Suppressor macrophage (primary cell): ENCODE measurements at places on chromosomes 2 and 18.
A peak's percentile ranks its signal among the peaks of the same experiment; 100 is the strongest.

- DNase-seq = peak; percentile 99
Observed at GRCh38 chr2:47072728-47073191, 82.3 kb downstream of the STPG4 start.

- no peak for DNase-seq
Observed at GRCh38 chr18:57441071-57441794, 6.1 kb downstream of the ONECUT2 start.

DNA sequence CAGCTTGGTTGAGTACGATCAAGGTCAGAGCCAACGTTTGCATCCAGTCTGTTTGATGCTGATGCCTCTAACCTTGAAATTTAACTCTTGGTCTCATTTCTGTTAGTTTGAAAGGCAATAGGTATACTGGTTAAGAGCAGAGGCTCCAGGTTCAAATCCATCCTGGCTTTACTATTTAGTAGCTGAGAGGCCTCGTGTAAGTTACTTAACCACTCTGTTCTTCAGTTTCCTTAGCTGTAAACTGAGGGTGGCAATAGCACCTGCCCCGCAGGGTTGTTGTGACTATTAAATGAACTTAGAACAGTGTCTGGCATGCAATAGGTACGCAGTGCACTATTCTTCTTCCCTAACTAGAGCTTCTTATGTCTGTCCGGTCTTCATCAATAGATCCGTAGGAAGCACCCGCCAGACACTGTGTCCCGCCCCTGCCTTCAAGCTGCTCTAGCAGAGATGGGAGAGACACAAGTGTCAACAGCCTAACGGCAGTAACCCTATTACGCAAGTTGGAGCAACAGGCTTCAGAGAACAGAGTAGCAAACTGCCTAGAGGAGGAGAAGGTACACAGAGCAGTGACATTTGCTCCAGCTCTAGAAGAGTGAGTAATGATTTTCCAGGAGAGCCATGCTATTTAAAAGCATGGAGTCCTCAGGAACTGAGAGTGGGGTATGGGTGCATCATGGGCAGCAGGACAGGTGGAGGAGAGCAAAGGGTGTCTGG is 62.7 kb upstream of the ST3GAL5 start:
- no peak for DNase-seq

GRCh38 chr2:16010951-16011620 is 70.7 kb downstream of the MYCN start:
- no peak for DNase-seq

DNA sequence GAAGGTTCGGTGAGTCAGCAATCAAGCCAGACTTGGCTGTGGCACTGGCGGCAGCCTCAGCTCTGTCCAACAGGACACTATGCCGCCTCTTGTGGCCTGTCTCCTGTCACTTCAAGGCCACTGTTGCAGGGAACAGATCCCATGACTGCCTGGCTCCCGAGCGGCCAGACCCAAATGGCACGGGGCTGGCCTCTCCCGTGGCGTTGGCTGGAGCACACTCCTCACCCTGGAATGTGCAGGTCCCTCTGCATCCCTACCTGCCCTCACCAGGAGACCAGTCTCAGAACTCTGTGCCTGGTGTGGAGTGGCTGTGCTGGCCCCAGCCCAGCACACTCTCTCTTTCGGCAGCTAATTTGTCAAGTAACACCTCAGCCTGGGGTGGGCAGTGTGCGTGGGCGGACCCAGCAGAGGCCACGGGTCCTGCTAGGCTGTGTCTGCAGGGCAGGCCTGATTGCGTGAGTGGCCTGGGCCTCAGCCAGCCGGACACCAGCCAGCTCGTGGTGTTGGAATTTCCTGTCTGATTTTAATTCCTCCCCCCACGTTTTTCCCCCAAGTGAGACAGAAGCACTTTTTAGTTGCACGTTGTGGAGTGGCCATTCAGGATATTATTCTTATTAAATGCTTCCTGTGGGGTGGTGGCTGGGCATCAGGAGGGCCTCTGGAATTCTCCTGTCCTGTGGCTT is 179.3 kb downstream of the GLI2 start:
- DNase-seq = no peak

GRCh38 chr2:174603280-174603679 is 5.7 kb upstream of the WIPF1 start:
- DNase-seq = peak; percentile 80

GRCh38 chr18:46336278-46337111 is 232.3 kb downstream of the HAUS1 start:
- no peak for DNase-seq

DNA sequence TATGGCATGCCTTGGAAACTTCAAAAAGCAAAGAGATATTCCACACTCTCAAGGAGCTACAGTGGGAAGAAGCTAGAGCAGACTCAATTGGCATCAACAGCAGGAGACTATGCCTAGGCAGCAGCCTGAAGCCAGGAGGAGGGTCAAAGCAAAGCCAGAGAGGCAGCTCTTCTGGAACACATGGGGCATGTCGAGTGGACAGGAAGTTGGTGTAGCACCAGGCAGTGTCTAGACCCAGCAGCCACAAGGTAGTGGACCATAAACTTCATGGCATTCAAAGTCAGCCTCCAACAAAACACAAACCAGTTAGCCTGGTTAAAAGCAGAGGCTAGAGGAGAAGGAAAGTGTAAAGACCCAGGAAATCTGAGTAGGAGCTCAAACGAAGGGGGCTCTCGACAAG is 311.2 kb upstream of the PKDCC start:
- no peak for DNase-seq

DNA sequence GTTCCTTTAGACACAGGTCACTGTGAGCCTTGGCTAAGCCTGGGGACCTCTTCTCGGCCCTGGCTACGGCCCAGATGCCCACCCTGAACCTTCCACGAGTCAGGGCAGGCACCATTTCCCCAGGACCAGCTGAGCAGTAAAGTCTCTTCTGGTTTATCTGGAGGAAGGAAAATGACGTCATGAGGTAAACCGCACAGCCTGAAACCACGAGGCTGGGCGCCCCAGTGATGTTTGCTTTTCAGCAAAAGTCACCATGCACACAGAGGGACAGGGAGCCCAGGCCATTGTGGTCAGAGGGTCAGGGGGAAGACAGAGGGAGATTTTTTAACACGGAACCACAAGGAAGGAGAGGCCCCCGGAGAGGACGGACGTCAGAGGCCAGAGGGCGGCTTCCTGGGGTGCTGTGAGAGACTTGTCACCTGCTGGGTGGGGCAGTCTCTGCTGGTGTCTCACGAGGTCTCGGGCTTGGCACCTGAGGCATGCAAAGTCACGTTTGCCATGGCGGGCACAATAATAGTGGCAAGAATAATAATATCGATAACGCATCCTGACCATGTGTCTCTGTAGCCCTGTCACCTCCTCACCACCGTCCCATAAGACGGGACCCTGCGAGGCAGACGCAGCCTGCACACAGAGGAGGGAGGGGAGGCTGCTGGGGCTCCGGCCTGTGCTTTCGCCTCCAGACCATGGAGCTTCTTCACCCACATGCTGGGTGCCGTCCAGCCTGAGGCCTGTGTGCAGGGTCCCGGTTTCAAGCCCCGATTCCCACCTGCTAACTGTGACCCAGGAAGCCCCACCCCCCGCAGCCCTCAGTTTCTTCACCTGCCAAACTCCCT is 33.2 kb upstream of the FOSL2 start:
- peak; percentile 93 for DNase-seq

DNA sequence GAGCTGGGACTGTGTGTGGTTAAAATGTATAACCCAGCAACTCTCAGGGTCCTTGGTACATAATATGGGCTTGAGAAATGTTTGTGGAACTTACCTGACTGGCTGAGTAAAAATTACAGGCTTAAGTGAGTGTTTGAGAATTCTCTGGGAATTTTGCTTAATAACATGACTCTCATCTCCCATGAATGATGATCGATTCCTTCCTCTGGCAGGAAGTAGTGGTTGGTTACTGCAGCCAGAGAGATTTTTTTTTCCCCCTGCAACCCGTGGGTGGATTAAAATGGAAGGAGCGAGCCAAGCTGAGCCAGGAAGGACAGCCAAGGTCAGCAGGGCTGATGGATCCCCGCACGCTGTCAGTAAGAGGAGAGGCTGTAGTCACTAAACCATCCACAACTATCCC is 40.6 kb upstream of the RFX8 start:
- DNase-seq = peak; percentile 30

GRCh38 chr2:166661391-166661790 is 167.3 kb upstream of the SCN7A start:
- DNase-seq = no peak
